Globus pallidus (tissue), 1 donor: ENCODE measurements at places on chromosomes 4 and X.

DNA sequence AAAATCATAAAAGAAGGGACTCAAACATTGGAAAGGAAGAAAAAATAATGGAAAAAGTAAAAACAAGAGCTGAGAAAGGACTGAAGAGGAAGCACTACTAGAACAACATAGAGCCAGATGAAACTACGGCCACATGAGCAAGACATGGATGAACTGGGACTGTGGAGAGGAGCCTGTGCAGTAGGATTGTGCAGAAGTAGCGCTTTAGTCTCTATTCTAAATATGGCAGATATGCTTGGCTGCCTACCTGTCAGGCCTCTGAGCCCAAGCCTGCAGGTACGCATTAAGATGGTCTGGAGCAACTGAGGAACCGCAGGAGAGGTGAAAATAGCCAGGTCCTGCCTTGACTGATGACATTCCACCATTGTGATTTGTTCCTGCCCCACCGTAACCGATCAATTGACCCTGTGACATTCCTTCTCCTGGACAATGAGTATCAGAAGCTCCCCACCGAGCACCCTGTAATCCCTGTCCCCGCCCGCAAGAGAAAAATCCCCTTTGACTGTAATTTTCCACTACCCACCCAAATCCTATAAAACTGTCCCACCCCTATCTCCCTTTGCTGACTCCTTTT is 154.3 kb downstream of the CAMK2D start:
- DNase-seq: no peak

GRCh38 chr4:88690355-88690754 is 7.3 kb downstream of the NAP1L5 start:
- no peak for DNase-seq

- no peak for DNase-seq
These were observed 265.3 kb downstream of the FRMPD4 start for GRCh38 chrX:12403474-12404082.

DNA sequence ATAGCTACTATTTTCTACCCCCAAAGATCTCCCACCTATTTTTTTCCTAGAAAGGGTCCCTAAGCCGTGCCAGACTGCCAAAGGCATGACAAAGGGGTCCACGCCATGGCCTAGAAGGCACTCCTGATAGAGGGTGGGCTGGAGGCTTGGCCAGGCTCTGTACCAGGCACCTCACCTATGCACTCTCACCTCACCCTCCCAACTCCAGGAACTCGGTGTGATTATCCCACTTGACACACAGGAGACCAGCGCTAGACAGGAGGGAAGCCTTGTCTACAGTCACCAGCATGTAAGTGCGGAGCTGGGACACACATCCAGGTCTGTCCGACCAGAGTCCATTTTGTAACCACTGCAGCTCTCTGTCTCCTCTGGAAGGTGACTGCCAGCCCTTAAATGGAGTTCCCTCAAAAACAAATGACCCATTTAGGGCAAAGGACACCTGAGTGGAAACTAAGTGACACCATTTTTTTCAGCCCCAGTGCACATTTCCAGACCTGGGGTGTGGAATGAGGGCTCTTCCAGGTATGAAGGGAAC is 106.4 kb downstream of the RTL5 start:
- DNase-seq: no peak

DNA sequence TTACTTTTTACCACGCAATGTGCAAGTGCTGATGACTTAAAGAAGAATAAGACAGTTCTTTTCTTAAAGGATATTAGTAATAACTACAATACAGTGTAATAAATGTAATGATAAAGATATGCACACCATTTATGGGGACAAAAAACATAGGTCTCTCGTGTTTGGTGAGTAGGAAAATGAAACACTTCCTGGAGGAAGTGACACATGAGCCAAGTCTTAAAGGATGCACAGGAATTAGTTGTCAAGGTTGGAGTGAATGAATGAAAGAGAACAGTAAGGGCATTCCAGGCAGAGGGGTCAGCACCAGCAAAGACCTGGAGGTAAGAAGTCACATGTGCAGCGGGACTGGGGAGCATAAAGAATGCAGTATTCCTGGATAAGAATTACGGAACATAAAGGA is 112.7 kb downstream of the SH3RF1 start:
- no peak for DNase-seq

- no peak for DNase-seq
These were observed 28.7 kb downstream of the NLRP2B start for GRCh38 chrX:57651169-57651919.

GRCh38 chr4:167109859-167110258 is 124.4 kb downstream of the SPOCK3 start:
- no peak for DNase-seq

- DNase-seq: no peak
These were observed at the start of gene TLR3 for GRCh38 chr4:186068581-186069348. TLR3 (plus strand) TSS chr4:186069156; CDS start chr4:186076620, 7,464 bp downstream.

DNA sequence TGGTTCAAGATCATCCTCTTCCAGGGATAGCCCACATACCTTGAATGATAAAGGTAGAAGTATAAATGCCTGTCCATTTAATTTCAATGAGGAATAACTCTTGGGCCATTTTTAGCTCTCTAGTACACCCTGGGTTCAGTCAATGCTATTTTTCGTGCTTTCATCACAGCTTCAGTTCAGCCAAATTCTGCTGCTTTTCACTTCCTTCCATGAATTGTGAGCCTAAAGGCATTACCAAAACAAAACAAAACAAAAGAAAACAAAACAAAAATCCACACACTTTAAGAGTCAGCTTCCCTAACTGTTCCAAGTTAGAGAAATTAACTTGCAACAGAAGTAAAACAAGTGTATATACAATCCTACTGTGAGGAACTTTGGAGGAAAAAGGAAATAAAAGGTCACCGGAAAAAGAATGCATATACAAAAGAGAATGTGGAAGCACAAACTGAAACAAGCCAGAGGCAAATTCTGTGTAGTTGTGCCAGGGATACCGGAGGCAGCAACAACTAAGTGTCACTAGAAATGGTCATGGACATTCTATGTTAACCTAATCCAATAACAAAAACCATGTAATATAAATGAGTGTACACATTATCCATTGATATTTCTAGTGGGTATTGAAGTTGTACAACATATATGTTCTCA is 423.1 kb downstream of the KCTD8 start:
- DNase-seq: no peak

GRCh38 chr4:38313175-38313574 is 350.8 kb upstream of the KLF3 start:
- no peak for DNase-seq

GRCh38 chr4:80608281-80608980 is 272.9 kb downstream of the CFAP299 start:
- no peak for DNase-seq

- DNase-seq: no peak
These were observed 608.4 kb upstream of the PITX2 start for GRCh38 chr4:111231281-111231680.

GRCh38 chr4:37946503-37947179 is 13.6 kb upstream of the PTTG2 start:
- peak; percentile 31 for DNase-seq

DNA sequence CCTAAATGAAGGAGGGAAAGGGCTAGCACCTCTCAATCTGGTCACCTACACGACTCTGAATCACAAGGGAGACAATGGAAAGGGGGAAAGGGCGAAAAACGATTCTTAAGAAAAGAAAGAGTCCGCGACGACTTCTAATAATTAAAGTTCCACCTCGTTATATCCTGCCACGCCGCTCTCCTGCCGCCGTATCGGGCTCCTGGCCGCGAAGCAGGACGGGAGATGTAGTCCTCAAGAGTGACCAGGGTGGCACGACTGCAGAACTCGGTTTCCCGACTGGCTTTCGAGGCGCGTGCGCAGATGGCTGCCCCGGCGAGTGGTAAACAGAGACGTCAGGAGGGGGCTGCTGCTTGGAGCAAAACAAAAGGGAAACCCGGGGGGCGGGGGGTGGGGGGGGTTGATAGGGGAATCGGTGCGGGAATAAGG is at the start of gene FOXO4:
Gene FOXO4, plus strand, starts transcription at position 297 of the 426 bp plus-strand sequence. CDS start 678 bp downstream, outside the sequence.
- peak; percentile 89 for DNase-seq

- DNase-seq: no peak
These were observed 358.4 kb downstream of the ARHGAP24 start for GRCh38 chr4:85833302-85833701.

DNA sequence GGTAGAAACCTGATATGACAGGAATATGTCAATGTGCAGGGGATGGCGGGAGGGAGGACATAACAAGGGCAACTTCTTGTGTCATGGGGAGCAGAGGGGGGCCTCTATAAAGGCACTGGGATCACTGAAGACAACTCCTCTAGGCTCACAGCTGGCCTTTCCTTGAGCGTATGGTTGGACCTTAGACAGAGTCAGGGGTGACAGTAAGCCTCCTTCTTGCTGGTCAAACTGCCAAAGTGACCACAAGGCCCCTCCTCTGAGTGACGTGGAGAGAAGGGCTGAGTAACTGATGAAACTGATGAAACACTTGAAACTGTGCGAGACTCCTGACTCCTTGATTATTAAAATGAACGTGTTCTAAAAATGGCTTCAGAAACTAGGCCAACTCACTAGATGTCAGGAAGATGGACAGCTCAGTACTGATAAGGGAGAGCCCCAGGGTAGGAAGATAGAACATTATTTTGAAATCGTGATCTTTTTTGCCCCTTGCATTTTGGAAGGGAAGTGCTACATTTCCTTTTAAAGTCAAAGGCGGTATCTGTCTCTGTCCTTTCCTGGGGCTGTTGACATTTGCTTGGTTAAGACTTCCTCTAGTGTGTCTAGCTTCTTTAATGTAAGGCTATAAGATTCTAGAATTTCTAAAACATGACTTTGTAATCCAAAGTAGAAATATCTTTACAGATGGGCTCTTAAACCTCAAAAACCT is 1.6 kb downstream of the RAB33A start:
- peak; percentile 72 for DNase-seq

DNA sequence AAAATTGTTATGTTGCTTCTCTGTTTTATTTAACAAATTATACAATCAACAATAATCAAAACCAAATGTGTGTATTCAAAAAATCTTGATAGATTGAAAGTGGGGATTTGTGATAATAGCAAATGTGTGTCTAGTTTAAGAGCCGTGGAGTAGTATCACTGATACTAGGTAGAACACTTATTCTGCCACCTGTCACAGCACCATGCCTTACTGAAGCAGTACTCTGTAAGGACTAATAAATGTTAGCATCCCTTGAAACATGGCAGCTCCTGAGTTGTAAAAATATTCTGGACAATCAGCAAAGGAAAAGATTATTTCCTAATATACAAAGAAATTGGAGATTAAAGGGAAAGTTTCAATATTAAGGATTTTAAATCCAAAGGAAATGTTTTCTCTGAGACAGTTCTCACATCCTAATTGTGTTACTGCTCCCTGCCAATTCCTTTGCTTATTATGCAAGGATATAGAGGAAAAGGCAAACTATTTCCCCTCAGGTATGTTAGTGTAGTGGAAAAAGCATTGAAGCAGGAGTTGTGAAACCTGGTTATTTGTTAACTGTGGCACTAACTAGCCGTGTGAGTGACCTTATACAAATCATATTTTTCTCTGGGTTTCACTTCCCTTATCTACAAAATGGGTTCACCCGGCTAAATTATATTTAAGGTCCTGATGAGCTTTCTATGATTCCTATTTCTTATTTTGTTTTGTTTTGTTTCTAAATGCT is 303.1 kb downstream of the ARHGAP24 start:
- no peak for DNase-seq

- DNase-seq: no peak
These were observed 45.1 kb downstream of the NR3C2 start for GRCh38 chr4:148396986-148397673.

- no peak for DNase-seq
These were observed 67.0 kb downstream of the HTRA3 start for GRCh38 chr4:8336412-8337075.

DNA sequence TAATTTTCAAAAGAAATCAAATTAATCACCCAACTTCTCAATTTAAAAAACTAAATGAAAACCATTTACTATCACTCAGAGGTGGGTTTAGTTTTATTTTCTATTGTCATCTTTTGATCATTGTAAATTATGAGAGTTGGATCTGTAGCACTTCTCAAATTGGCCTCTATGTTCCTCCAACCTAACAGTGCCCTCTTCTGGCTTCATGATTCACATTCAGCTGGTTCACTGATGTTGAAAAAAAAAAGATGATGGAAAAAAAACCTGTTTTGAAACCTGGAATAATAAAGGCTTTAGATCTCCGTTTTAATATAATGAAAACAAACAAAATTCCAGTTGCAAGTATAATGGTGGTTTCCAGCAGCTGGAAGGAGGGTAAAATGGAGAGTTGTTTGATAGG is 2.4 kb upstream of the NBDY start:
- peak; percentile 45 for DNase-seq

DNA sequence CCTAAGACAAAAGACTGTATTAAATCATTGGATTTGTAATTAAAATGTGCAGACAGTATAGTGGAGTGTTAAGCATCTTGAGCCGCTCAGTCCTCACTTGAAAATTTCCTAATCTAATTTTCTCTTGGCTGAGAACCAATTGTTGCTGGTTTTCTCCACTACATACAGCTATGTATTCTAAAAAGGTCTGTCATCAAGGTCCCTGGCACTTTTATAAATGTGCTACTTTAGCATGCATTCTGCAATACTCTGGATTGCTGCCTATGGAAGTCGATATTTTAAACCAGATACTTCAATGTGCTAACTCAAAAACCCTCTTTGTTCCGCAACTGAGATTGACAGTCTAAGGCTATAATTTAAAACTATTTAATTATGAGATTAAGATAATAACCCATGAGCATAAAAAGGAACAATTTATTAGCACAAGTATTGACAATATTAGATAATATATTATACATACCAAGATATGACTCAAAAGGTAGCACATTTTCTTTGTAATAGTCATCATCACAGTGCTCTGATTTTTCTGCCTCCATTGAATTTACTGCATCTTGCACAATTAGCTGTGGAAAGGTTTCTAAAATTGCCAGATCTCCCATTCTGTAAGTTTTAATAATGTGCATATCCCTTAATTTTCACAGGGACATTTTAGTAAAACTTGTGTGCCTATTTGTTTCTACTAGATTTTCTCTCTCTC is 815.1 kb downstream of the ADGRL3 start:
- DNase-seq: no peak

DNA sequence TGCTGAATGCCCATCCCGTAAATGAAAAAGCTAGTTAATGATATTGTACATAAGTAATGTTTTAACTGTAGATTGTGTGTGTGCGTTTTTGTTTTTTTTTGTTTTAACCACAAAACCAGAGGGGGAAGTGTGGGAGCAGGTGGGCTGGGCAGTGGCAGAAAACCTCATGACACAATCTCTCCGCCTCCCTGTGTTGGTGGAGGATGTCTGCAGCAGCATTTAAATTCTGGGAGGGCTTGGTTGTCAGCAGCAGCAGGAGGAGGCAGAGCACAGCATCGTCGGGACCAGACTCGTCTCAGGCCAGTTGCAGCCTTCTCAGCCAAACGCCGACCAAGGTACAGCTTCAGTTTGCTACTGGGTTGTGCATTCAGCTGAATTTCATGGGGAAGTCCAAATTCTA is at the start of gene SPP1:
Gene SPP1, plus strand, starts transcription at position 249 of the 400 bp plus-strand sequence. CDS start 1,182 bp downstream, outside the sequence.
- peak; percentile 93 for DNase-seq
